Lower lobe of right lung (tissue), 2 donors: ENCODE measurements at places on chromosomes 2 and 18.

- no peak for DNase-seq
Observed at GRCh38 chr2:656676-657075, 20.5 kb downstream of the TMEM18 start.

GRCh38 chr2:120517751-120518469 is 172.0 kb downstream of the INHBB start:
- no peak for DNase-seq

DNA sequence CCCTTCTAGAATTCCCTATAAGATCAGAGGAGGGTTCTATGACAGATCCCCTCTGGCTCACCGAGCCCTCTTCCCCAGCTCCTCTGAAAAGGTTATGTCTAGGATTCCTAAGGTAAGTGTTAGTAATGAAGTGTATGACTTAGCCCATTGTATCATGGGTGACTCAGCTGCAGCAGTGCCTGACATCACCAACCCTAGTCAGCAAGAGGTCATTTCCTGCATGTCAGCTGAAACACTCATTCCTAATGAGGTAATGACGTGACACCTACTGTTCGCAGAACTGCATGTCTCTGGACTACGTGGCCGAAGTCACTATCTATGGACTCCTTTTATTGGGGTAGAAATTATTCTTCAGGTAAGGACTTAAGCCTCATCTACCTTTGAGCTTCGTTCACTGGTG is 196.1 kb upstream of the MYT1L start:
- no peak for DNase-seq

DNA sequence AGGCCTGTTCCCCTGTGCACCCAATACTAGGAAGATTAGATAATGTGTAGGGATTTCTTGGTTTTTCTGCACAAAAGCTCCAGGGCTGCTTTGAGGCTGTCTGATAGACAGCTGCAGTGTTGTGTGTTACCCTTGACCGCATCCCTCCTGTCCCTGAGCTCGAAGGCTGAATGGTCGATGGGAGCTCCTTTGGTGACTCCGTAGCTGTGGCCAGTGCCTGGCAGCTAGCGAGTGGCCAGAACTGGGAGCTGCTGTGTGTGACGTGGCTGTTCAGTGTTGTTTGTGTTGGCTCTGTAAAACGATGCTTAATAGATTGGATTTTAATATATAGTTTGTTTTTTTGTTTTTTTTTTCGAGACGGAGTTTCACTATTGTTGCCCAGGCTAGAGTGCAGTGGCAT is 170.0 kb downstream of the AGAP1 start:
- DNase-seq = no peak

DNA sequence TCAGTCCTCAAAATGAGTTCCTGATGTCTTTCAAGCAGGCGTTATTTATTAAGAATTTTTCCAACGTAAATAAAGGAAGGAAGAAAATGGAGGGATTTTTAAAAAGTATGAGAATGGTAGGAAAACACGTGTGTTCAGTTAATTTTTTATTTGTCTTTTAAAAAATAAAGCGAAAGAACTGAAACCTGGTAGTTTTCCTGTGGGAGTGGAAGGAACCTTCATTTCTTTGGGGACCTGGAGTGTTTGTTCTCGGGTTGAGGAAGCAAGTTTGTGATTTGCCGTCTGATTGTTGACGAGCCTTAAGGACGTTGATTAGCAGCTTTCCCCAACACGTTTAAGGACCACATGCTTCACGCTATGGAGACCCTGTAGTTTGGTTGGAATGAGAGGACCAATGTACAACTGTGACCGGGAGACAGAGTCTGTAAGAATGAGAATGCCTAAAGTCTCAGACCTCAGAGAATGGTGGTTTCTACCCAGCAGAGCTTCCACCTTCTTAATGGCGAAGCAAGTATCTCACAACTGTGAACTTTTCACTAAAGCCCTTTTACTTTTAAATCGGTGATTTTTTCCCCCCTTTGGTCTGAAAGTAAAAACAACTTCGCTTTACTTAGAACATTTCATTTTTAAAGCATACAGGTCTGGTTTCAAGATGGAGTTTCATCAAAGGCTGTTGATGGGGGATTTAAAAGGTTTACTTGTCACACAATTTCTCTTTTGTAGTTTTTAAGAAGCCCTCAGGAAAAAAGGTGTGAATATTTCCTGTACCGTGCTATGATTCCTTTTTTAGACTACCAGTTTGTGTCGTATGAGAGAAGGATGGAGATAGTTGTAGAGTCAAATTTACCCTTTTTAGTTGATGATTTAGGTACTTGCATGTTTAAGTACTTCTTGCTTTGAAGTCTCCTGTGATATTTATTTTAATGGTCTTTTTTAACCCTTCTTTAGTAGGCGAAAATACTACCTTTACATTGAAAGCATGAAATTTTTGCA is 1.4 kb downstream of the TTC39C start:
- DNase-seq = no peak

- DNase-seq = no peak
Observed at GRCh38 chr2:83331810-83332209, 1127.3 kb downstream of the SUCLG1 start.

DNA sequence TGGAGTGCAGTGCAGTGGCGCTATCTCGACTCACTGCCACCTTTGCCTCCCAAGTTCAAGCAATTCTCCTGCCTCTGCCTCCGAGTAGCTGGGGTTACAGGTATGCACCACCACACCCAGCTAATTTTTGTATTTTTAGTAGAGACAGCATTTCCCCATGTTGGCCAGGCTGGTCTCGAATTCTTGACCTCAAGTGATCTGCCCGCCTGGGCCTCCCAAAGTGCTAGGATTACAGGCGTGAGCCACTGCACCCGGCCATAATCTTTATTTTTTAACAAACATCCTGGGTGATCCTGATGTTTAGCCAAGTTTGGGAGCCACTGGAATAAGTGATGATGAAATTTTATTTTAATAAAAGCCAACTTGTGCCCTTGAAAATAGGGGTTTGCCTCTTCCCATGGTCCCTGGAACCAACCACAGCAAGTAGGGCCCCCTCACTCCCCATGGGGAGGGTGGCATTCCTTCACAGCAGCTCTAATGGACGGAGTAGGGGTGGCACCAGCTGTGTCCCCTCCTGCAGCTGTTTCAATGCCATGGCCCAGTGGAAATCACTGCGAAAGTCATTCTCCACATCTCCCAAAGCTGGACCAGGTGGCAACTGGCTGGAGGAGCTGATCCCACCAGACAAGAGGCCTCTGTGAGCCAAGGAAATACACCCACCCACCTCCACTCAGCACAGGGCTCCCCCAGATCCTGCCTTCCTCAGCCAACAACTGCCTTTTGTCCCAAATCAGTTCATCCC is 194.8 kb downstream of the ZFP36L2 start:
- DNase-seq = no peak

DNA sequence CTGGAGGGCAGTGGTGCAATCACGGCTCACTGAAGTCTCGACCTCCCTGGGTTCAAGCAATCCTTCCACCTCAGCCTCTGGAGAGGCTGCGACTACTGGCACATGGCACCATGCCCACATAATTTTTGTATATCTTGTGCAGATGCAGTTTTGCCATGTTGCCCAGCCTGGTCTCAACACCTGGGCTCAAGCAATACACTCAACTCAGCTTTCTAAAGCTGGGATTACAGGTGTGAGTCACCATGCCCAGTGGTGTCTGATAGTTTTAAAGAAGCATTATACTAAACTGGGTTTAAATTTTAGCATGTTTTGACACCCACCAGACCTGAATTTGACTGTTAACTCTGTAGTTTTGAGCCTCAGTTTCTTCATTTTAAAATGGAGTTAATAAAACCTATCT is 109.4 kb upstream of the SLC38A11 start:
- DNase-seq = no peak
